ENCODE measurements at places on chromosomes 5 and 9.

DNA sequence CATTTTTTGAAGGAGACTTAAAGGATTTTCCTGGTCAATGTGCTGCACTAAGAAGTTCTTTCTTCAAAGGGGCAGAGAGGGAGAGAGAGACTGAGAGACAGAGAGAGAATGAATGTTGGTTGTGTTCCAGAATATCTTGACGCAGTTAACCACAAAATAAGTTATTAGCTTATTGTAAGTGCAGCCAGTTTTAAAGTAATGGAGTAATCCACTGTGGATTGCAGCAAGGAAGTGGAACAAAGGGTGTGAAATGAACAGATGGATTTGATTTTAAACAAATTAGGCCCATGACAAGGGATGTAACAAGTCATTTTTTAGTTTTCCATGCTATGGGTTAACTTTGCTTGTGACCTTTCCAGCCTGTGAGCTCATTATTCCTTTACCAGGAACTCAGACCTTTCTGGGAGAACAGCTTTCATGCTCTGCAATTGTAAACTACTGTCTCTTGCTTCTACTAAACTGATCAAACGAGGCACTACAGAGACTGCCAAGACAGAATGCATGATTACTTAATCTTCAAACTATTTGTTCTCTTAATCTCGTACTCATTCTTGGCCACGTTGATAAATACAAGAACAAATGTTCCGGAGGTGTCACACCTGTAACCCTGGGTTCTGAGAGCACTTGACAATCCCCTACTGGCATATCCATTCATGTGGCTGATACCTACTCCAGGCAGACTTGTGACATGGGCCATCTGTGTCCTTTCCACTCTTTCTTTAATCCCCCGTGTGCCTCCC, 131.1 kb downstream of the TLE1 start:
- DNase-seq, result peak; percentile 57

DNA sequence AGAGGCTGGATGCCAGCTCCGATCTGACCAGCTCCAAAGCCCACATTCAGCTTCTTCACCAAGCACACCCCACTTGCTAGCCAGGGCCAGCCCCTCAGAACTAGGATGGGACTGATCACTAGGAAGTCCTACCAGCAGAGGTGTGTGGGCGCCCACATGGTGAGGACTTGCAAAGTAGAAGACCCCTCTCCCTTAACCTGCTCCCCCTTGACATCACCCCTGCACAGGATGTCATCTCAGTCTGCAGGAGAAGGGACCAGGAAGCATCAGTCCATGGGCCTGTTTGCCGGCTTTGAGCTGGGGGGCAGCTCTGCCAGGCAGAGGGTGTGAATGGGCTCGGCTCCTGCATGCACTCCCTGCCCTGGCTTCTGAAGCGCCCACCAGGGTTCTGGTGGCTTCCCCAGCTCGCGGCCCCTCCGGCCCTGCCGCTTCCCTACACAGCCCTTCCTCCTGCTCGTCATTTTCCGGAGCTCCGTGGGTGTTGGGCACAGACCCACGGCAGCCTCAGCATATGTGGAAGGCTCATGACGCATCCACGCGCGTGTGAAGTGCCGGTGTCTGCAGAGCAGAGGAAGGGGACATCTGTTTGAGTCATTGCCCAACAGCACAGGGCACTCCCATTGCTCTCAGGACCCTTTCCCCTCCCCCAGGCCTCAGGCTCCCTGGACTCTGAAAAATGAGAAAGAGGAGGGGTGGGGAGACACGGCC, 3.7 kb upstream of the FAM78A start:
- no peak for DNase-seq

DNA sequence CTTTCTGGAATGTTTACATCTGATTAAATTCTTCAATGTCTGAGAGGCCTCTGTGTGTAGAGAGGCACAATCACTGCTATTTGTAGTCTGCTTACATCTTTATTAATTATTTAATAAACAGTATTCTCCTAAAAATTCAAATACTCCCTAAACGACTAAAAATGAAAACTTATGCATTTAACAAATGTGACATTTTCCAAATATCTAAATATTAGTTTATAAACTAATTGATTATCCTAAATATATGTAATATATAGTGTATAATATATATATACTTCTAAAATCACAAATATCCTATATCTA, 57.7 kb upstream of the ZBED3 start:
- no peak for DNase-seq

- no peak for DNase-seq
These were observed 330.4 kb upstream of the KLF4 start for GRCh38 chr9:107819772-107820565.

- DNase-seq, result no peak
These were observed 4.4 kb downstream of the ST8SIA4 start for GRCh38 chr5:100898504-100899346.

DNA sequence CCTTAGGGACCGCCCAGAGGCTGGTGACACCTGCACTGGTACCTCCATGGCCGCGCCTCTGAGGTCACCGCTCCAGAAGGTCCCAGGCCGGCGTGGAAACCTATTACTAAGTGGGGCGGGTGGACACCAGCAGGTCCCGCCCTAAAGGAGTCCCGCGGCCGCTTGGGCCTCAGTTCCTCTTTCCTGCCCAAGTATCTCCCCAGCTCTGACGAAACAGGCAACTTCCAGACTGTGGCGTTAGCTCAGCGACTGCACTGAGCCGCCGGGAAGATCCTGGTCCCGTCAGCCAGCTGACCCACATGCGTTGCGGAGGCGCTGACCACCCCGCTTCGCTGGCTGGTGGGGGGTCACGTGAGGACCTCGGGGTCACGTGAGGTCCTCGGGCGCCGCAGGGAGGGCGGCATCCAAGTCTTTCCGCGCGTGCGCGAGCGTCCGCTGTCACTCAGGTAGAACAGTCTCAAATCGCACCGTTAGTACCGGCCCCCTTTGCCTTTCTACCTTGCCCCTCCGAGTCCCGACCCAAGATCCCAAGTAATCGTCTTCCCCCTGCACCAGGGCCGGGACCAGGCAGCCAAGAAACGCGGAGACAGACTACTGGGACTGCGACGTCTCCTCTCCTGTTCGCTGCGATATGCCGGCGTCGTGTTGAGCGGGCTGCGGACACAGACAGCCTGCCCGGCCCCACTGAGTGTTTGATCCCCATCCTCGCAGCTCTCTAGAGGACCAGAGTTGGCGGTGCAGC, 53.7 kb upstream of the KDM4C start:
- DNase-seq, result peak; percentile 74

DNA sequence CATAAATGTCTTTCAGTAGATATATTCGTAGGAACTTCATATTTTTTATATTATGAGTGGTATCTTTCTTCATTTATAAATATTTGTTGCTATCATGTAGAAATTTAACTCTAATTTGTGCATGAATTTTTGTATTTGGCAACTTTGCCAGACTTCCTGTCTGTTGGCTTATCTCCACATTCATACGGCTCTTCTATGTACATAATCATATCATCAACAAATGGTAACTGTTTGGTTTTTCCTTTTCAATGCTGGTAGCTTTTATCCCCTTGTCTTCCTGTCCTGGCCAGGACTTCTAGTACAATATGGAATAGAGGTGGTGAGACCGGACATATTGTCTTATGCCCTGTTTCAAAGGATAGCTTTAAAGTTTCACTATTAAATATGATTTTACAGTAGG, 132.3 kb upstream of the COL5A1 start:
- no peak for DNase-seq
